ENCODE measurements at places on chromosomes 5 and 9.

GRCh38 chr9:94821098-94821887, 94.8 kb downstream of the AOPEP start:
- no peak for DNase-seq

GRCh38 chr9:26813247-26813646, 79.4 kb downstream of the CAAP1 start:
- DNase-seq = no peak

DNA sequence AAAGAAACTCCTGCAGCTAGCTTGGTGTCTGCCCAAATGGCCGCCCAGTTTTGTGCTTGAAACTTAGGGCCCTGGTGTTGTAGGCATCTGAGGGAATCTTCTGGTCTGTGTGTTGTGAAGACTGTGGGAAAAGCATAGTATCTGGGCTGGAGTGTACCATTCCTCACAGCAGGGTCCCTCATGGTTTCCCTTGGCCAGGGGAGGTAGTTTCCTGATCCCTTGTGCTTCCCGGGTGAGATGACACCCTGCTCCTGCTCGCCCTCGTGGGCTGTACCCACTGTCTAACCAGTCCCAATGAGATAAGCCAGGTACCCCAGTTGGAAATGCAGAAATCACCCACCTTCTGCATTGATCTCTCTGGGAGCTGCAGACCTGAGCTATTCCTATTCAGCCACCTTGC, 182.8 kb downstream of the GDNF start:
- DNase-seq = no peak

- DNase-seq = no peak
Measured at GRCh38 chr9:110066929-110067716, 140.8 kb downstream of the C9orf152 start.

- no peak for DNase-seq
Measured at GRCh38 chr9:89780959-89781358, 176.1 kb downstream of the GADD45G start.

DNA sequence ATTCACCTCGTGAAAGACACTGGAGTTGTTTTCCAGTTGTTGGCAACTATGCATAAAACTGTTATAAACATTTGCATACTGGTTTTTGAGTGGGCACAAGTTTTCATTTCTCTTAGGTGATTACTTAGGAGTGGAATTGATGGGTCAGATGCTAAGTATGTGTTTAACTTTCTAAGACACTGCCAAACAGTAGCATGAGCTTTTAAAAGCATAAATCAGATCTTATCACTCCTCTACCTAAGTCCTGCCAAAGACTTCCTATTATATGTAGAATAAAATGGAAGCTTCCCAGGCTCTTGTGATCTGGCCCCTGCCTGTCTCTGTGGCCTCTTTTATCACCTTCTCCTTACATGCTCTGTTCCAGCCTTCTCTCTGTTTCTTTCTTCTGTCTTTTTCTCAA, 72.6 kb downstream of the SH3RF2 start:
- DNase-seq = no peak

- DNase-seq = peak; percentile 8
Measured at GRCh38 chr9:20619487-20620200, 2.7 kb downstream of the MLLT3 start.

- no peak for DNase-seq
Measured at GRCh38 chr5:149824846-149825245, 94.7 kb downstream of the PPARGC1B start.
